ENCODE measurements at places on chromosomes 2 and 18. TPM values are rescaled to one million over a fixed set of nuclear protein-coding genes. Genes with fewer than 3 reads are reported as not detected.

The RGPD5 gene
- total RNA-seq: 22.1 TPM

GRCh38 chr2:169393068-169393590 is 30.8 kb upstream of the LRP2 start:
- no peak for DNase-seq

DNA sequence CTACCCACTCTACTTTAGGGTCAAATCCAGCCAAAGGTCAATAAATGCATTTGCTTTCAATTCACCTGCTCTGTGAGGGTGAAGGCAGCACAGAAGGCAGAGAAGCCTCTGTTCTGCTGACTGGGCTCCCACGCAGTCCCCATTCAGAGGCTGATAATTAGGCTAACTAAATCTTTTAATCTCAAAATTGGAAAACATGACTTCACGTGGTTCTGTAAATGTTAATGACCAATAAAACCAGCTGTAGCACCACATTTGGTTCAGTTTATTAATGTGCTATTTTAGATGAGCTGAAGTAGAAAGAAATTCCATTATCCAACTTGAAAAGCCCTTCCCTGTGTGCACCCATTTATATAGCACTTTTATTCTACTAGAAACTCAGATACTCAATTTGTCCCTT is 310.6 kb downstream of the C1D start:
- DNase-seq: no peak

The UGT1A8 gene
- not detected for total RNA-seq

DNA sequence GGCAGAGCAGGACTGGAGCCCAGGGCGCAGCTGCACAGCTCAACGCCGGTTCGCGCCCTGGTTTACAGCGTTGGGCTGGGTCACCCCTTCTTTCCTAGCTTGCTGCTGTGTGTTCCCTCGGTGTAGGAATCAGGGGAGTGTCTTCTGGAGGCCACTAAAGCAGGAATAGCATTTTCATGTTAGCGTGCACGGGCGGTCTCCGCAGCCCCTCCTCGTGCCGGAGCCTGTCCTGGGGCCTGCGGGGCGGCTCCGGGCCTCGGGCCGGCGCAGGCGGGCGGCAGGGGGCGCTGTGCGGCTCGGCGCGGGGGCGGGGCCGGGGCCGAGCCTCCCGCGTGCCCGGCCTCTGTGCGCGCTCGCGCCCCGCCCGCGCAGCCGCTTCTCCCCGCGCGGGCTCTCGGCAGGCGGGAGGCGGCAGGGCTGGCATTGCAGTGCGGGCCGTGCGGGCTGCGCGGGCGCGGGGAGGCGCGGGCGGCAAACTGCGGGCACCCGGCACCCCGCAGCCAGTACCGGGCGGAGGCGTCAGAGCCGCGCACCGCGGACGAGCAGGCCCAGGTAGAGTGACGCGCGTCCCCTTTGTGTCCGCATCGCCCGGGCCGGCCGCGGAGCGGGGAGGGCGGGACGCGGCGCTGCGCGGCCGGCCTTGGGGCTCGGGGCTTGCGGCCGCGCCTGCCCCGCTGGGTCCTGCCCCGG is at the start of gene RNF144A:
Gene RNF144A, plus strand, starts transcription at position 342 of the 690 bp plus-strand sequence. CDS start 79,515 bp downstream, outside the sequence.
- DNase-seq: peak; percentile 54

DNA sequence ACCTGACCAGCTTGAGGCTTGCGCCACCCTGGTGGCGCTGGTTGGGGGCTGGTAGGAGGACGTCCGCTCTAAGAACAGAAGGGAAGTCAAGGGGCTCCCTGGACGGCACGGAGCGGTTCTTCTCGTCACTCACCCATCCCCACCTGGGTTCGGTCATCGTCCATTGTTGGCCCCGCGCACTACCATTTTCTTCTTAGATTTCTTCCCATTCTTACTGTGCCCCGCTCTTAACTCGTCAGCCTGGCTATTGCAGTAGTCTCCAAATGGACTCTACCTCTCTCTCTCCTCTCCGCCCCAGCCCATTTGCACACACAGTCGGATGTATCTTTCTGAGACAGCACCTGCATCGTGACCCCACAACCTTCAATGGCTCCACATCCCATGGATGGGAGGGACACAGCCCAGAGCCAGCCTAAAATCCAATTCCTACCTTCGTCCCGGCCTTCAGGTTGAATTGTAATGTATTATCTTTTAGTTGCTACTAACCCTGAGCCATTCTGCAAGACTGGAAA is 814 bp upstream of the RAB1A start:
- DNase-seq: no peak

- no peak for DNase-seq
These were observed 267.5 kb upstream of the SLC8A1 start for GRCh38 chr2:40719414-40719813.

DNA sequence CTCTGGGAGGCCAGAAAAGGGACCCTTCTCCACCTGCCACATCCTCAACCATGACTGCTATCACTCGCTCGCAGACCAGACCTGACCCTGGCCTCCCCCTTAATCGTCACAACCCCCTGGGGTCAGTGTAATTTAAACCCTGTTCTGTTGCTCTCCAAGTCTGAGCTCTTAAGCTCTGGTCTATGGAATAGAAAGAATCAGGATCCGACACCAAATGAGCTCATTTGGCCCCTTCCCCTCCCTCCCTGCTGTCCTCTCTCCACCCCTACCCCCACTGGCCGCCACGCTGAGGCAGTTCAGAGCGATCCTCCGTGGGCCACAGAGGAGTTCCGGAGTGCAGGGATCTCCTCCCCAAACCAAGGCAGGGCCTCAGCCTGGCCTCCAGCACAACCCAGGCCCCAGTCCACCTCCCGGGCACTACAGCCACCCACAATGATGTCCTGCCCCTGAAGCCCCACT is 5.3 kb downstream of the DNMT3A start:
- no peak for DNase-seq

- DNase-seq: no peak
These were observed 50.5 kb downstream of the CXCR4 start for GRCh38 chr2:136067459-136067858.

DNA sequence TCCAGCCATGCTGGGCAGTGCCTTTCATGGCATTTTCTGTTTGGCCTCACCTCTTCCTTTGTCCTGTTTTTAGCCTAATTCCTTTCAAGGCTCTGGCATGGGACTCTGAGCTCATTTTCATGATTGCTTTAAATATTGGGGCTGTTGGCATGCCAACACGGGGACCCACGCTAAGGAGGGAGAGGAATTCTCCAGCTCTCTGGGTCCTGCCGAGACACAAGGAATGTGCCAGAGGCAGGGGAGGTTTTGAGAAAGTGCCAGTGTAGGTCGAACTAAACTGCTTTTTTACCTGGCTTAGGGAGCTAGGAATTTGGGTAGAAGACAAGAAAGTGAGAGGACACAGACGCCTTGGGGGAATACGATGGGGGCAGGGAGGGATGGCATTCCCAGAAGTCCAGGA is 42.3 kb downstream of the RPL37A start:
- no peak for DNase-seq

DNA sequence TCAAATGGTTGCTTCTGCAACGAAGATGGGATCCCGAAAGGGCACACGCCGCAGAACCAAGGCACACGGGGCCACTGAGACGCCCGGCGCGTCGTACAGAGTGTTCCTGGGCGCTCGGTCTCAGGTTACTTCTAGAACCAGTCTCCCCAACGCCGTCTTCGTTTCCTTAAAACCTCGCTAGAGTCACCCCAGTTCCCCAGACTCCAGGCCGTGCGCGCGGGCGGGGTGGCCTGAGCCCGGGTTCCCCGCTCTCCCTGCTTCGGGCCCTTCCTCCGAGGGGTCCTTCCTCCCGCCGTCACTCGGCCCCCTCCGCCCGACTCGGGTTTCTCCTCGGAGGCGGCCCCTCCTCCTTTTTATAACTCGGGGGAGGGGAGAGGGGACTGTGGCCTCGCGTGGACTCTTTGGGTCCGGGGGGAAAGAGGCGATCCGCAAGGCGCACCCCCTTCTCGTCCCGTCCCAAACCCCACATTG is 774 bp upstream of the FZD7 start:
- peak; percentile 23 for DNase-seq

DNA sequence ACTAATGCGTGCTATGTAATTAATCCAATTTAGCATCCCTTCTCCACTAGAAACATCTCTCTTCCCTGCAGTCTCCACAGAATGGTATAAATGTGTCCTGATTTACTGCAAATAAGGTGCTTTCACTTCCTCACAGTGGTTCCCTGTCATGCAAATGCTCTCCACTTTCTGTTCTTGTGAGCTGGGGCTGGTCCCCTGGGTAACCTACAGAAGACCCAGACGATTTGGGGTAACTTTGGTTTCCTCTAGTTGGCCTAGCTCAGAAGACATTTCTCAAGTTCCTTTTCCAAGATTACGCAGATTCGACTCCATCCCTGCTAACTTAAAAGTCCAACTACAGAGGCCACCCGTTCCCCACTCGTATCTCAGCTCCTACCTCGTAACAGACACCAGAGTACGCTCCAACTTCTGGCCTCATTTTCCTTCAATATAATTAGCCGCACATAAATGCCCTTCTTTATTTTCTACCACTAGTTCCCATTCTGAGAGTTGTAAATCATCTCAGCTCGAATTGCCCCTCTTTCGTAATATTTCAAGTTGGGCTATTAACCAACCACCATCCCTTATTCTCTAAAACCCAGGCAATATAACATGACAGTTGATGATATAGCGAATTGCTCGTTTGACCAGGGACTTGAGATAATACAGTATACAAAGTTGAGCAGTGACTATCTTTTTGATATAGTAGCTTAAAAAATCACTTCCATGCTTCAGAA is 28.8 kb upstream of the NEDD4L start:
- DNase-seq: no peak

The CXCR1 gene
- not detected for total RNA-seq

GRCh38 chr2:197852108-197852507 is 47.7 kb downstream of the PLCL1 start:
- DNase-seq: no peak

GRCh38 chr18:55500316-55501086 is 87.5 kb downstream of the TCF4 start:
- no peak for DNase-seq

GRCh38 chr2:225041207-225041850 is 939 bp downstream of the DOCK10 start:
- DNase-seq: peak; percentile 16

DNA sequence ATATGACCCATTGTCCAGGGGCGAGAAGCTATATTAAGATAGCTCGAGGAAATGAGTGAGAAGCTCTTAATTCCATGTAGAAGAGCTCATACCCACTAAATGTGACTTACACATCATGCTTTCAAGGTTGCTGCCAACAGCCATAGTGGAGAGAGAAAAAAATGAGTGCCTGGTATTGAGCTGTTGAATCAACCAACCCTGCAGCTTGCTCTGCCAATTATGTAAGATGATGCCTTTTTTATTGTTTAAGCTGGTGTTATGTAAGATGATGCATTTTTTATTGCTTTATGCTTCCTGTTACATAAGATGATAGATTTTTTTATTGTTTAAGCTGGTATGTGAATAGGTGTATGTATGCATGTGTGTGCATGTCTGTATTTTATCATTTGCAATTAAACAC is 228.2 kb downstream of the CCDC178 start:
- no peak for DNase-seq

GRCh38 chr18:8786483-8787370 is 81.4 kb downstream of the MTCL1 start:
- no peak for DNase-seq

GRCh38 chr18:35851286-35851970 is 121.1 kb upstream of the RMP24 start:
- no peak for DNase-seq

The CREG2 gene
- total RNA-seq: 0.20 TPM

DNA sequence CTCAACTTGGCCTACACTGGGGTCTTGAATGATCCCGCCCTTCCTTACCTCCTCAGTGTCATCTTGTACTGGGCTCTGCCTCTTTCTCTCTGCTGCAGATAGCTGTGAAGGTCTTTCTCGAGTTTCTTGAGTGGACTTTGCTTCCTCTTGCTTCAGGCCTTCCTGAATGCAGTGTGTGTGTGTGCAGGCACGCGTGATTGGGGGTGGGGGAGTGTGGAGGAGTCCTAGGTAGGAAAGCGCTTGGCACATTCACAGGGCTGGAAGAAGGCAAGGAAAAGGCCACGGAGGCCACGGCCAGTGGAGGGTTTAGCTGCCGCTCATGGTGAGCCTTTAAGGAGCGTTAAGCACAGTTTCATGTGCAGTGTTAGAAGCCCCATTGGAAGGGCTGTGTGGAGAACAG is 5.5 kb downstream of the RALB start:
- no peak for DNase-seq

DNA sequence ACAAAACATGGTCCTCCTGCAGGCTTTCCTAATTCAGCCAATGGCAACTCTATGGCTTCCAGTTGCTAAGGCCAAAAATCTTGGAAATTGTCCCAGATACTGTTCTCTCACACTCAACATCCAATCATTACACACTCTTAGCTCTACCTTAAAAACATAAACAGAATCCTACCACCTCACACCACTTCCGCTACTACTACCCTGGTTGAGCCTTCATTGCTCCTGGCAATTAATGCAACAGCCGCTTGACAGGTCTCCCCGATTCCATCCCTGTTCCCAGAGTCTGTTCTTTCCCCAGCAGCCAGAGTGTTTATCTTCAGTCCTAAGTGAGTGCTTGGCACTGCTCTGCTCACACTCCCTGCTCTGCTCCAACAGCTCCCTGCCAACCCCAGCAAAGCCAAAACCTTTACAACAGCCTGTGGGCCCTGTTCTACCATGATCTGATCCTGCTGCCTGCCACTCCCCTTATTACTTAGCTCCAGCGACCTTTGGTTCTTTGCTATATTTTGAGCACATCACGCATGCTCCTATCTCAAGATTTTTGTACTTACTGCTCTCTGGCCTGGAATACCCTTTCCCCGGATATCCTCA is 67.5 kb upstream of the AMMECR1L start:
- DNase-seq: no peak

The SERPINB4 gene
- total RNA-seq: not detected

GRCh38 chr2:43840965-43841364 is 2.2 kb downstream of the ABCG8 start:
- no peak for DNase-seq

GRCh38 chr2:33230842-33231241 is 245.6 kb upstream of the RASGRP3 start:
- DNase-seq: no peak

DNA sequence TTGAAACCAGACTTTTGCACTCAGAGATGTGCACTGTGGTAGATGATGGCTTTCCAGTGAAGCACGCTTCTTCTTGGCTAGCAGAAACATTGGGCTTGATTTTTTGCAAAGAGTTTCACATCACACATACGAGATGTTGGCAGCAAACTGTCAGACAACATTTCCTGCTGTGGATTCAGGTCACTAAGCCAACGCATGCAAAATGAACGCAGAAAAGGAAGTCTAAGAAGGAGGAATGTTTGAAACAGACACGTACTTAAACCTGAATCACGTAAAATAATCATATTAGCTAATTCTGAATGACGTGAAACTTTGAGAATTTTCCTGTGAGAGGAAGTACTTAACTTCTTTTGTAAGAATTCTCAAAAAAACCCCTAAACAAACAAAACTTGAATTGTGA is 88.1 kb downstream of the EPB41L3 start:
- peak; percentile 94 for DNase-seq
